ENCODE measurements at places on chromosomes 16 and 17. TPM values are rescaled to one million over a fixed set of nuclear protein-coding genes. Genes with fewer than 3 reads are reported as not detected.

GRCh38 chr16:79380995-79381602 lies 219.4 kb downstream of the MAF start:
- H3K36me3 ChIP-seq: no peaks in the 10 kb centered on the region
- no peak for DNase-seq
- H3K4me1 ChIP-seq: no peaks in the 10 kb centered on the region
- H3K27ac ChIP-seq: no peak overlapping the region
- H3K27me3 ChIP-seq: no peaks in the 10 kb centered on the region
- H3K4me3 ChIP-seq: no peak overlapping the region

DNA sequence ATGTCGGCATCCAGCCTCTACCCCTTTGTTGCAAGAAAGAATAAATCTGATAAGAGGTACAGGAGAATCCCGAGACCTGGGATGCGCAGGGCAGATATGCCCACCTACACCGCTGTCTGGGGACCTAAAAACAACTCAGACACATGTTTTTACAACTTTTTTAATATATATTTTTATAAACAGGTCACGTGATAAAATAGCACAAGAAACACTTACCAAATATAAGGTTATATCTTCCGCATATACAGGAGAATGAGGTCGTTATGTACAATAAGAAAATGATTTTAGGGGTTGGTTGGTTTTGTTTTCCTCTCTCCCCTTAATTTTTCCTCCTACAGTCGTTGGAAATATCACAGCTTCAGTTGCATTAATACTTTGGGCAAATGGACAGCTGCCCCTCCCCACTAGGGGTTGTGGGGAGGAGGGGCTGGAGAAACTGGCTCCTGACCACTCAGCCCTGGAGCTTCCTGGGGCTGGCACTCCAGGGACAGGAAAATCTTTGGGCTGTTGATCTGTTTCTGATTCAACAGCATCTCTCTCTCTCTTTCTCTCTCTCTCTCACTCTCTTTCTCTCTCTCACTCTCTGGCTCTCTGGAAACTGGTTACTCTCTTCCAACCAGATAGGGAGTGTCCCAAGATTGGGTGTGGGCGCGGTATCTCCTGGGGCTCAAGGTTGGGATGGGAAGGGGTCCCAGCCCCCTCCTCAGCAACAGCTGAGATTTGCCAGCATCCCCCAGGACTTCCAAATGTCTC lies 2.3 kb upstream of the WDR24 start:
- no peaks in the 10 kb centered on the region for H3K4me1 ChIP-seq
- H3K4me3 ChIP-seq: no peak overlapping the region
- DNase-seq: no peak
- H3K27ac ChIP-seq: no peak overlapping the region
- H3K27me3 ChIP-seq: peaks cover 22% of the 10 kb centered on the region

DNA sequence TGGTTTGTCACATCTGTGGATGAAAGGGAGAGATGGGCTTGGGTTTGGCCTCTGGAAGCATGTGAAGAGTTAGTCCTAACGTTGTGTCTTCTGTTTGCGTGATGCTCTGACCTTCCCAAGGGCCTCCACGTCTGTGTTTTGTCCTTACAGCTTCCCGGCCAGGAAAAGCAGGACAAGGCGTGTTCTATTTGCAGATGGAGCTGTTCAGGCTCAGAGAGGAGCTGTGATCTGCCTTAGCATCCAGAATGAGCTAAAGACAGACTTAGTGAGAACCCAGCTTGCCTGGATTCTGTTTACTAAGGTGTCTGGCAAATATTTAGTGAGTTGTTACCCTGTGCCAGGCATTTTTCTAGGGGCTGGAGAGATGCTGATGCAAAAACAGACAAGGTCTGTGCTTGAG lies 282.1 kb downstream of the CBLN1 start:
- no peak overlapping the region for H3K4me3 ChIP-seq
- H3K27me3 ChIP-seq: peaks cover 6% of the 10 kb centered on the region
- no peaks in the 10 kb centered on the region for H3K4me1 ChIP-seq
- H3K36me3 ChIP-seq: no peaks in the 10 kb centered on the region

DNA sequence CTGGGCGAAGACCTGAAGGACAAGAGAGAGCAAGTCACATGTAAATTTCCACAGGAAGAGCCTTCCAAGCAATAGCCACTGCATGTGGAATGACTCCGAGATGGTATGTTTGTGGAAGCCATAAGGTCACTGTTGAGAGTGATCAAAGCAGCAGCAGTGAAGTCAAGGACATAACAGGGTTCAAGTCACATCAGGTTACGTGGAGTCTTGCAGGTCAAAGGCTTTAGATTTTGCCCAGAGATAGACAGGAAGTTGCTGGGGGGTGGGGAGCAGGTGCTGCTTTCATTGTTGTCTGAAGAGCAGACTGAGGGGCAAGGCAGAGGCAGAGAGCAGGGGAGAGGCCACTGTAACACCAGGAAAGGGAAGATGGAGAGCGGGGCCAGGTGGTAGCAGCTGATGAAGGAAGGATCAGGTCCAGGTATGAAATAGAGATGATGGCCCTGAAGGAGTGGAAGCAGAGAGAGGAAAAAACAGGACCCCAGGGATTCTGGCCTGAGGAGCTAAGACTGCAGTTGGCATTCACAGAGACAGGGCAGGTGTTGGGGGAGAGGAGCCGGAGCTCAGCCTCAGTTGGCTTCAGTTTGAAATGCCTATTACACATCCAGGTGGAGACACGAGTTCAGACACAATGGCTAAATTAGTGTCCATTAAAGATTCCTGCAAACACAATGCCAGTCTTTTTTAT lies 129.3 kb upstream of the AXIN2 start:
- H3K4me3 ChIP-seq: no peak overlapping the region
- DNase-seq: no peak
- H3K27me3 ChIP-seq: no peaks in the 10 kb centered on the region
- no peaks in the 10 kb centered on the region for H3K4me1 ChIP-seq

- no peaks in the 10 kb centered on the region for H3K4me1 ChIP-seq
- H3K36me3 ChIP-seq: no peaks in the 10 kb centered on the region
- H3K27me3 ChIP-seq: no peaks in the 10 kb centered on the region
Measured at GRCh38 chr16:16578701-16579100, 199.8 kb downstream of the NPIPA7 start.

GRCh38 chr16:673399-673991 lies 2.0 kb upstream of the RHBDL1 start:
- H3K4me3 ChIP-seq: no peak overlapping the region
- H3K36me3 ChIP-seq: no peaks in the 10 kb centered on the region
- DNase-seq: no peak
- no peaks in the 10 kb centered on the region for H3K27me3 ChIP-seq

Gene CSH2
- not detected for total RNA-seq

GRCh38 chr16:88677721-88678120 lies 8.6 kb downstream of the SNAI3 start:
- peaks cover 16% of the 10 kb centered on the region for H3K27me3 ChIP-seq
- H3K36me3 ChIP-seq: no peaks in the 10 kb centered on the region
- no peak overlapping the region for H3K27ac ChIP-seq
- H3K4me1 ChIP-seq: no peaks in the 10 kb centered on the region
- H3K4me3 ChIP-seq: no peak overlapping the region
- DNase-seq: no peak

- no peaks in the 10 kb centered on the region for H3K27me3 ChIP-seq
- no peak overlapping the region for H3K27ac ChIP-seq
- no peak for DNase-seq
Measured at GRCh38 chr16:79797486-79797885, 196.9 kb upstream of the MAF start.

- no peak overlapping the region for H3K27ac ChIP-seq
- no peak overlapping the region for H3K4me3 ChIP-seq
- DNase-seq: no peak
- no peaks in the 10 kb centered on the region for H3K36me3 ChIP-seq
- no peaks in the 10 kb centered on the region for H3K27me3 ChIP-seq
- peaks cover 13% of the 10 kb centered on the region for H3K4me1 ChIP-seq
Measured at GRCh38 chr16:14193316-14193871, 122.3 kb downstream of the MRTFB start.

DNA sequence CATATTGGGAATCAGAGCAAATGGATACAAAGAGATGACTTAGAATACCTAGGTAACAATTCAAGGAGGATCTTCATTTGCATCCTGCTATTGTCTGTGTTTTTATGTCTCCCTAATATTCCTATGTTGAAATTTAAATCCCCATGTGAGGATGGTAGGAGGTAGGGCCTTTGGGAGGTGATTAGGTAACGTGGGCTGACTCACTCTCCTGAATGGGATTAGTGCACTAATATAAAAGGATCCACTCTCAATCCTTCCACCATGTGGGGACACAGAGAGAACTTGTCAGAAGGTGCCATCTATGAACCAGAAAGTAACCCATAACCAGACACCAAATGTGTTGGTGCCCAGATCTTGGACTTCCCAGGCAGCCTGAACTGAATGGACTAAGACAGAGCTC lies 83.4 kb downstream of the CDH8 start:
- no peak overlapping the region for H3K27ac ChIP-seq
- H3K4me3 ChIP-seq: no peak overlapping the region
- no peaks in the 10 kb centered on the region for H3K4me1 ChIP-seq
- no peaks in the 10 kb centered on the region for H3K27me3 ChIP-seq

GRCh38 chr16:71927383-71927782 lies 32.1 kb downstream of the IST1 start:
- peaks cover 41% of the 10 kb centered on the region for H3K4me1 ChIP-seq
- peaks cover 67% of the 10 kb centered on the region for H3K36me3 ChIP-seq
- no peak overlapping the region for H3K4me3 ChIP-seq
- H3K27ac ChIP-seq: peak overlapping the region; percentile 44
- H3K27me3 ChIP-seq: no peaks in the 10 kb centered on the region

DNA sequence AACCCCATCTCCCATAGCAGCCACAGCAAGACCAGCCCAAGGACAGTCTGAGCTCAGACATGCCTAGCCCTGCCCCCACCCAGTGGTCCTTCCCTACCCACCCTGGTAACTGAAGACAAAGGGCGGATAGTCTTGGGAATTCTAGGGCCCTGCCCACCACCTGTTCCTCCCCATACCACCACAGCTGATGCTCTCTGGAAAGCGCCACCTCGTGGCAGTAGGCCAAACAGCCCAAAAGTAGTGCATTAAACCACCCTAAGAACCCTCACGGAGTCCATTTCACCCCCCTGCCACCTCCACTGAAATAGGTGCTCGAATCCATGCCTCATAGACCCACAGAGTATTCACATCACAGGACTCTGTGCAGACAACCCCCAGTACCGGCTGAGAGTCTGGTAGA lies 1021.4 kb downstream of the CDH8 start:
- DNase-seq: no peak
- H3K27me3 ChIP-seq: no peaks in the 10 kb centered on the region
- no peak overlapping the region for H3K4me3 ChIP-seq
- no peaks in the 10 kb centered on the region for H3K36me3 ChIP-seq

- H3K36me3 ChIP-seq: no peaks in the 10 kb centered on the region
- DNase-seq: no peak
- no peaks in the 10 kb centered on the region for H3K4me1 ChIP-seq
Measured at GRCh38 chr17:35094902-35095301, 24.8 kb downstream of the RAD51D start.

DNA sequence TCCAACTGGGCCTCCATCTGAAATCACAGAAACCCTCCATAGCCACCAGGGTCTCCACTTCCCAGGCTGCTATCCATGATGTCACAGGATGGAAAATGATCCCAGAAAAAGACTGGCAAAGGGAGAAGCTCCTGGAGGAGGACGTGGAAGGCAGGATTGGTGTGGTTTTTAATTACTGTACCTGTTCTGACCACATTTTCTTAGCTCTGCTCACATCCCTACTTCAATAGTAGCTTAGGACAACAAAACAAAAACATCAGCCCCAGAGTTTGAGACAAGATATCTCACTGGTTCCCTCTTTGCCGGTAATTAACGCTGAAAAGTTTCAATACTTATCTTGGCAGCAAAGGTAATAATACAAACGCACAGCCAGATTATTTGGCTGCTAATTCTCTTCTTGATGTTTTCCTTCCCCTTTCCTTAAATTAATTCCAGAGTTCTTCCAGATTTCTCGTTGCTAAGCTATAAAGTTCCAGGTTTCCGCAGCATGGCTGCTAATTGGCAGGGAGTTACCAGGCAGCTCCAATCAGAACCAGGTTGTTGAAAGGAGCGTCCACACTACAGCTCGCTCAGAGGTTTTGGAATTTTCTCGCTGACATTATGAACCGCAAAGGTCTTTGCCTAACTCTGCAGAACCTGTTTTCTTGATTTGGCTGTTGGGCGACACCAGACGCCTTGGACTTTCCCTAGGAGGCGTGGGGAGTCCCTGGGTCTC lies 263.4 kb downstream of the MRTFB start:
- H3K36me3 ChIP-seq: no peaks in the 10 kb centered on the region
- no peak overlapping the region for H3K4me3 ChIP-seq
- H3K27me3 ChIP-seq: no peaks in the 10 kb centered on the region

GRCh38 chr16:4321286-4322120 lies 5.6 kb downstream of the GLIS2 start:
- peaks cover 87% of the 10 kb centered on the region for H3K4me1 ChIP-seq
- no peak overlapping the region for H3K4me3 ChIP-seq
- no peaks in the 10 kb centered on the region for H3K36me3 ChIP-seq
- peak overlapping the region; percentile 11 for H3K27ac ChIP-seq
- DNase-seq: no peak
- H3K27me3 ChIP-seq: no peaks in the 10 kb centered on the region

GRCh38 chr17:50186661-50187393 lies 14.6 kb downstream of the COL1A1 start:
- no peak overlapping the region for H3K27ac ChIP-seq
- no peak overlapping the region for H3K4me3 ChIP-seq

DNA sequence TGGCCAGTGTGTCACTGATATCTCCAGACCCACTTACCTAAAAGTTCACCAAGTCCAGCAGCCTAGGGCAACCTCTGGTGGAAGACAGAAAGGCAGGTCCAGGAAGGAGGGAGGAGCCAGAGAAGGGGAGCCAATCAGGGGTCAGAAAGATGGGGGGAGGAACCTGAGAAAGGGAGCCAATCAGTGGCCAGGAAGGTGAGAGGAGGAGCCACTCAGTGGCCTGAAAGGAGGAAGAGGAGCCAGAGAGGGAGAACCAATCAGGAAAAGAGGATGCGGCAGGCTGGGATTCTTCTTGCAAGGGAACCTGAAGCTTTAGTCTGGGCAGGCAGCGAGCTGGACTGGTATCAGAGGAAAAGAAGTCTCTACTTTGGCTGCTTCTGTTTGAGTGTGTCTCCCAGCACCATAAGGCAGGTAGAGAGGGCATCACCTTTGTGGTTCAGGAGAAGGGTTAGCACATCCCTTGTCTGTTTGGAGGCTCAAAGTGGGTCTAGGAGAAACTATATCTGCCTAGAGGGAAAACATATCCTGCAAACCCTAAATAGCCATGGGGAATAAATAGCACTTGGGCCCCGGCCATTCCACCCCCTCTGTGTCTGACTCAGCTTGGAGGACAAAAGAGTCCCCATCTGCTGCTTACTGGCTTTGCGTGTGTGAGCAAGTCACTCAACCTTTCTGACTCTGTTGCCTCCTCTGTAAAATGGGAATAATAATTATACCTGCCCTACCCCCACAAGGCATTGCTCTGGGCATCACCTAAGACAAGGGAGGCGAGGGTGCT lies 43.4 kb upstream of the CRHR1 start:
- H3K4me3 ChIP-seq: no peak overlapping the region
- H3K27ac ChIP-seq: no peak overlapping the region
- no peaks in the 10 kb centered on the region for H3K27me3 ChIP-seq

Gene GNGT2
- 1.7 TPM for total RNA-seq

Gene GPR139
- total RNA-seq: not detected

All from adrenal gland (tissue), 19 donors.